ENCODE measurements at places on chromosomes 2 and 18.

- DNase-seq = no peak
These were observed 1424.4 kb upstream of the SLC39A10 start for GRCh38 chr2:194232600-194232999.

DNA sequence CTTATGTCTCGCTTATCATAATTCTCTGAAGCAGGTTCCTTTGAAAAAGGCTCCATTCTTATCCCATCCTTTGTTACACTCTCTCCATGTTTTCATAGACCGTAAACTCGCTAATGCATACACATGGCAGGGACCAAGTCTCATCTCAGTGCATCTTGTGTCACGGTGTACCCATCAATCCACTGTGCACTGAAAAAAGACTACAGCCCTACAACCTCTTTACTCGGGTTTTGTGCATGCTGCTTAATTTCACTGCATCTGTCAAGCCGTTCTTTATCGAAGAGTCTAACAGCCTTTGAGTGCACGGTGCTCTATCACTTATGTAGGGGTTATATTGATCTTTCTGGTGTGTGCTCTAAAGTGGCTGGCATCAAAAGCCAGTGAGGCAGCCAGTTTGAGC is 302.9 kb upstream of the ERBB4 start:
- DNase-seq = no peak

DNA sequence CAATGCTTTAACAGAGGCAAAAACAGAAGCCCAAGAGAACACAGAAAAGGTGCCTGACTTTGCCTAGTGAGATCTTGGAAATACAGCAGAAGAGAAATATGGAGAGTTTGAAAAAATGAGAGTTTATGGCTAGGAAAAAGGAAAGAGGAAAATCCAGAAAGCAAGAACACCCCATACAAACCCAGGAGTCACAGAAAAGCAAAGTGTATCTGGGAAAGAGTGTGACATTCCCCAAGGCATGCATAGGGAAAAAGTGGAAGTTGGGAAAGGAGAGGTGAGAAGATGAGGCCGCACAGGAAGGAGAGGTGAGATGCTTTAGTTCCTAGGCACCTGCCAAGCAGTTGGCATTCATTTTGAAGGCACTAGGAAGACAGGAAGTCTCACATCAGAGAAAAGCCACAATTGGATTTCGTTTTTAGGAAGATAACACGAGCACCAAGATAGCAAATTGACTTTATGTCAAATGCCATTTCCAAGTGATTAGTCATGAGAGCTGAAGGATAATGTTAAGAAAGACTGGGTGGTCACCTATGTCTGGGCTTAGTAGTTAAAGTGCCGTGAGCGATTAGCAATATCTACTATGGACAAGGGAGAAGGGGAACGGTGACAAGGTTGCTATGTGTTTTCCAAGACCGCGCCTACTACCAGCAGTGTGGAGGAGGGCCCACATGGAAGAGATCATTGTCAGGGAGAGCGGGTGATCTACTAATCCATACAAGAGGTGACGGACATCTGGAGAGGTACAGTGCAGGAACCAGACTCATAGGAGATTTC is 224.1 kb upstream of the PARD3B start:
- no peak for DNase-seq

GRCh38 chr2:64873472-64873924 is 115.7 kb upstream of the SLC1A4 start:
- DNase-seq = peak; percentile 83

DNA sequence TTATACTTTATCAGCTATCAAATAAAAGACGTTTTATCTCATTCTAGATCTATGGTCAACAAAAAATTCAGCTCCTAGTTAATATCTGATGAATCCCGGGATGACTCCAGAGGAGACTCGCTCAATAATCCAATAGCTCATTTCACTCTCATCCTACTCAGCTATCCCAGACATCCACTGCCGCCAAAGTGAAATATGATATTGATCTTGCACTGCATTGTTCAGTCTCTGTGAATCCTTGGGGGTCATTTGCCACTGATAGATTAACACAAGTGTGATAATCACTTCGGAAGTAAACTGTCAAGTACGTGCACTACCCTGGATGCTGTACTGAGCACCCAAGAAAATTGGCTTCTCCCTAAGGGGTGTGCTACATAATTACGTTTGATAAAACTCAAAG is 249.1 kb downstream of the SUCLG1 start:
- DNase-seq = no peak

GRCh38 chr2:73561422-73561821 is 80.8 kb downstream of the NAT8 start:
- DNase-seq = no peak

GRCh38 chr2:64157792-64158191 is 13.6 kb upstream of the PELI1 start:
- DNase-seq = no peak

DNA sequence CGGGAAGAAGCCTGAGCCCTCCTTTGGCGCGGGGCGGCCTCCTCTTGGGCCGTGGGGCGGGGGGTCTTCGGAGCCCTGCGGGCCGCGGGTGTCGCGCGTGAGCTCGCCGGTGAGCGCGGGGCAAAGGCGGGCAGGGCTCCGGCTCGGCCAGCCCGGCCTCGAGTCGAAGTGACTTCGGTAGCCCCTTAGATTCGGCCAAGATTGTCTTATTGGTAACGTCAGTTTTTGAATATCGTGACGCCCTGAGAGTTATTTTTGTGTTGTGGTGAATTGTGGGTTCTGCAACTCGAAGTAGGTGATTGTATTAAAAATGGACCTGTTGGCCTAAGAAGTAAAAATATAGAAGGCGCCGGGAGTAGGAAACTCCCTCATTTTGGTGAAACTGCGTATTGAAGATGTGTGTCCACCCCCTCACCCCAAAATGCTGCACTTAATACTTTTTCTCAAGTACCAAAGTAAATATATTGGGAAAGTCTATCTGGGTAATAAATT is 669 bp downstream of the MARCHF7 start:
- no peak for DNase-seq

- DNase-seq = no peak
These were observed 20.1 kb downstream of the DOCK10 start for GRCh38 chr2:225022188-225022587.

- DNase-seq = peak; percentile 17
These were observed 21.4 kb downstream of the HJURP start for GRCh38 chr2:233832869-233833311.

- no peak for DNase-seq
These were observed 102.6 kb upstream of the APCDD1 start for GRCh38 chr18:10351858-10352257.

- no peak for DNase-seq
These were observed 49.3 kb downstream of the DNMT3A start for GRCh38 chr2:25292408-25292807.

GRCh38 chr18:46482831-46483230 is 174.2 kb downstream of the LOXHD1 start:
- DNase-seq = no peak

DNA sequence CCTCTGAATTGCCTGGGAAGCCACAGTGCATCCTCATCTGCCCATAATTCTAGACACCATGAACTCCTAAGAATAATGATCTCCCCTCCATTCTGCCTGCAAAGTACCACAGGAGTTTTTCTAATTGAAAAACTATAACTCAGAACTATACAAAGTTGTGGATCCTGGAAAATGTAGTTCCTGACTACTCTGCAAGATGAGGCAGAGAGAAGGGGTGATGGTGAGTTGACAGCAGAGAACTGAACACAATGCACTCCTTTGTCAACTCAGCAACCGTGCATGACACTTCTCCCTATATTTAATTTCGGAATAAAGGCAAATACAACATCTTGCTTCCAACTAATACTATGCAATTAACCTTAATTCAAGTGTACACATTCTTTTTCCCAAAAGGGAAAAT is 471.1 kb upstream of the FAM98A start:
- DNase-seq = no peak

DNA sequence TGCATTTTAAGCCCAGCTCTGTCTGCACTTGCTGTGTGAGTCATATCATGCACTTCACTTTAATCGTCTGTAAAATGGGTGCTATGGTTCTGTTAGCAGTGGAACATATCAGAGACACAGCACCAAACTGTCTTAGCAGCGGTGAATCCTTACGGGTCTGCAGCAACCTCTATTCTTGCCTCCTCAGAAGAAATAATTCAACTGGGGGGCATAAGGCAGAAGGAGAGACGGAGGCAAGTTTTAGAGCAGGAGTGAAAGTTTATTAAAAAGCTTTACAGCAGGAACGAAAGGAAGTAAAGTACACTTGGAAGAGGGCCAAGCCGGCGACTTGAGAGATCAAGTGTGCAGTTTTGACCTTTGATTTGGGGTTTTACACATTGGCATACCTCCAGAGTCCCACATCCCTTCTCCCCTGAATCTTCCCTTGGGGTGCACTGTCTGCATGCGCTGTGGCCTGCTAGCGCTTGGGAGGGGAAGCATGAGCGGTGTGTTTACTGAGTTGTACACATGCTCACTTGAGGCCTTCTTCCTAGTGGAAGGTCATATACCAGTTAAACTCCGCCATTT is 109.8 kb downstream of the DDX1 start:
- no peak for DNase-seq

- DNase-seq = peak; percentile 58
These were observed 408.9 kb downstream of the LRATD1 start for GRCh38 chr2:15041429-15041837.

GRCh38 chr2:118250463-118250862 is 162.2 kb downstream of the INSIG2 start:
- no peak for DNase-seq

DNA sequence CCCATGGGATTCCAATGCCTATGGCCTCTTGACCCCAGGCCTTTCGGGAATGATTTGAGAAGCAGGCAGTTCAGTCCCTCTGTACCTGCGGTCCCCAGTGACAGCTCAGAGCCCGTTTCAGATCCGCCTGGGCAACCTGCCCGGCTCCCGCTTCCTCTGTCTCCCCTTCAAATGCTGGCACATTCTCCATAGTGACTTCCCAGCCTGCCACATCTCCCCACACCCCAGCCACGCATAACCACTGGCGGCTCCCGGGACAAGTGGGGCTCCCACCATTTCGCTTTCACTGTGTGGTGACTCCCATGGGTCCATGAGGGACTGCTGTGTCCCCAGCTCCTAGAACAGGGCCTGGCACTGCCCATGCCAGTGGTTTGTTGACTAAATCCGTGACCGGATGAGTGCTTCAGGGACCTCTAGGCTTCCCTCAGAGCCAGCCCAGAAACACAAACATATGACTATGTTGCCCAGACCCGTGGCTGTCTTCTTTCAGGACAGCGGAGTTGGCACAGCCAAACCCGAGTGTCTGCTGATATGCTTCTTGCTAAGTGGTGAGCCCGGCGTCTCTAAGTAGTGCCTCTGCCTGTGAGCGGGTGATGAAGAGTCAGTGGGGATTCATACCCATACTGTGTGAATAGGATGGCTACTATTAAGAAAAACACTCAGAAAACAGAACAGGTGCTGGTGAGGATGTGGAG is 91.2 kb downstream of the GLI2 start:
- DNase-seq = no peak

GRCh38 chr2:228339525-228339924 is 158.0 kb upstream of the SPHKAP start:
- no peak for DNase-seq

DNA sequence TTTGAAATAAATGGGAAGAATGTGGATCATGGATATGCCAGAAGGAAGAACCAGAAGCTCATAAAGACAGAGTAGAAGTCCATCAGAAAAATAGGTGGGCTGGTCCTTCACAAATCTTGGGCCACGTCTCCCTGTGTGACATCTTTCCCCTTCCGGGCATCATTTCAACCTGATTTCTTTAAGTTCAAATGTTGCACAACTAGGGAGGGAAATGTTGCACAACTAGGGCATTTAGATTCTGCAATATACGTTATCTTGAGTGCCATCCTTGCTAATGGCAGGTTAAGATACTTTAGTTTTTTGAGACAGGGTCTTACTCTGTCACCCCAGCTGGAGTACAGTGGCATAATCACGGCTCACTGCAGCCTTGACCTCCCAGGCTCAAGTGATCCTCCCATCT is 129.6 kb downstream of the CERS6 start:
- DNase-seq = no peak

DNA sequence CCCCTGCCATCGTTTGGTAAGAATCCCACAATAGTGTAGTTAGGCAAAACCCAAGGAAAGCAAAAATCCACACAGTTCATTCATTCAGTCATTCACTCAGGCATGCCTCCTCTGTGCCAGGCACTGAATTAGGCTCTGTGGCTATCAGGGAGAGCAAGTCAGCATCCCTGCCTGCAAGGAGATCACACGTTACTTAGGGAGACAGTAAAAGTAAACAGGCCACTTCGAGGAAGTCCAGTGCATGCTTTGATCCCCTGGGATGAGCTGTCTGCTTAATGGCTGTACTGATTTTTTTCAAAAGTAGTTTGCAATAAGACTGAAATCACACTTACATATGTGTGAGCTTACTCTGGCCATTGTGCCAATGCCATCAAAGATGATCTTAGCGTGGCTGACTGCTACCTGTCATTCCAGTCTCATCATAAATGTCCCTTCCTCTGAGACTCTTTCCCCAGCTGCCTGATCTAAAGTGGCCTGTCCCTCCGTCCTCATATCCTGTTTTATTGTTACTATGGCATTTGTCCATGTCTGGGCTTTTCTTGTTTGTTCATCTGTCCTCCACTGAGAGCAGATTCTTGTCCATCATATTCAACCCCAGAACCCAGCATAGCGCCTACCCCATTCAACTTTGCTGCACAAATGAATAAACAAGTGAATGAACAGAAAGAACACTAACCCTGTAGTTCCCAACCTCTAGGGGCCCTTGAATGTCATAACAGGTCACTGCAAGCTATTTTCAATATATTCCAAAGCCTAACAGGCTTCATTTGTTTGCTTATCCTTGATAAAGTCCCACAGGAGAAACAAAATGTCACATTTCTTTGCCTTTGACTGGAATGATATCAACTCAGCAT is 84.1 kb downstream of the GALNT14 start:
- no peak for DNase-seq

GRCh38 chr18:40529478-40529877 is 1425.6 kb upstream of the PIK3C3 start:
- no peak for DNase-seq

- DNase-seq = no peak
These were observed 232.8 kb downstream of the CELF4 start for GRCh38 chr18:37332628-37333420.

DNA sequence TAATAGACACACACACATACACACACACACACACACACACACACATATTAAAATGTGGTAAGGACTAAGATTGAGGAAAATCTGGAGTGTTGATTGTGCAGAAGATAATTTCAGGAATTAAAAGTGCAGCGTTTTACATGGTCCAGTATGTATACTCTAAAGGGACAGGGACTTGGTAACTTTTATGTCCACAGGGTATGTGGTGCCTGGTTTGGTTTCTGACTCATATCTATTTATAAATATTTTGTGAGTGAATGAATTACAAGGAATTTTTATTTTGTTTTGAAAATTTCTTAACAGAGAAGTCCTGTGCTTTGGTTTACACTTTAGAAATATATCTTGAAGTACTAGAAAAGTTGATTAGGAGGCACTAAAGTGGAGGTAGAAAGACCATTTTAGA is 287.7 kb upstream of the NXPH2 start:
- DNase-seq = no peak

DNA sequence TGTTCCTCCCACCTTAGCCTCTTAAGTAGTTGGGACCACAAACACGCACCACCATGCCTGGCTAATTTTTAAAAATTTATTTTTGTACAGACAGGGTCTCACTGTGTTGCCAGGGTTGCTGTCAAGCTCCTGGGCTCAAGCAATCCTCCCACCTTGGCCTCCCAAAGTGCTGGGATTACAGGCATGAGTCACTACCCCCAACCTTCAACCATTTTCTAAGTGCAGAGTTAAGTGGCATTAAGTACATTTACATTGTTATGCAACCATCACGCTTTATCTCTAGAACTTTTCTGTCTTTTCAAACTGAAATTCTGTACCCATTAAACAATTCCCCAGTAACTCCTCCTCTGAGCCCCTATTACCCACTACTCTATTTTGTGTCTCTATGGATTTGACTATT is 45.9 kb upstream of the AFF3 start:
- DNase-seq = no peak

GRCh38 chr2:46384457-46384815 is 87.2 kb downstream of the EPAS1 start:
- DNase-seq = no peak

All from femur (tissue), 1 donor.